Activated T-cell treated with anti-CD3 and anti-CD28 coated beads for 1 hour (primary cell): ENCODE measurements at places on chromosomes 3 and 15.

DNA sequence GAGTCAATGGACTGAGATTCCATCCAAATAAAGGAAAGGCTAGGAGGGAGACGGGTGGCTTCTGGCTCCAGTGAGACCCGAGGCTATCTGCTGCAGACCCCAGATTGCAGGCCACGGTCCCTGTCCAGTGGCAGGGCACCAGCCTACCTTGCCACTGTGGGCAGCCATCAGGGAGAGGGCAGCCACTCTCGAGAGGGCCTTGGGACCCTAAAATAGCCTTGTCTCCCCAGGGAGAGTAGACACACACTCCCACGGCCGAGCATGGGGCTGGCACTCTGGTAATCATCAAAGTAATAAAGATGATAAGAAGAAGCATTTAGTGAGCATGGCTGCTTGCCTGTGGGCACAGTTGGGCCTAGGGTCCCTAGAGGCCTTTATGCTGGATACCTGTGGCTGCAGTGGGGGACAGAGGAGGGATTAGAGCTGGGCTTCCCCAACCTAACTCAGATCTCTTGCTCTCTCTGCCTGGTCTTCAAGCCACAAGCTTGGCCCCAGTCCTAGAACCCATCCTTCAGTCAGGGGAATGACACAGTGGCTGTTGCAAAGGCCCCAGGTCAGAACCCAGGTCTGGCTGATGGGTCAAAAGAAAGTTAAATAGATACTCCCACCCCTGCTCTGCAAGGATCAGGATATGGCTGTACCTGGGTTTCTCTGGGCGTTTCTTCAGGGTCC is 9.2 kb upstream of the VIPR1 start:
- DNase-seq: no peak

DNA sequence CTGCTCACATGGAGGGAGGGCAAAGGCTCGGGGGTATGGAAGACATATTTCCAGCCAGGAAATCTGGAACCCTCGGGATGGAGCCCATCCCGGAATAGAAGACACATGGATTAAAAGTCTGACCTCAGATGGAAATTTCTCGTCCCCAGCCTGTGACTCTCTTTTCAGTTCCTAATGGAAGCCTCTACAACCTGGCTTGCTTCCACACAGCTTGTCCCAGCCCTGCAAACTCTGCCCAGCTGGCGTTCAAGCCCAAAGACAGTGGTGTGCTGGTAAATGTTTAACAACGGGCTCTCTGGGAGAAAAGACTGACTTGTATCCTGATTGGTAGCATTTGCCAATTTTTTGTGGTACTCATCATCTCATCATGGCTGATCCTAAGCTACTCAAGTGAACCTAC is 35.6 kb upstream of the TLE3 start:
- DNase-seq: no peak

DNA sequence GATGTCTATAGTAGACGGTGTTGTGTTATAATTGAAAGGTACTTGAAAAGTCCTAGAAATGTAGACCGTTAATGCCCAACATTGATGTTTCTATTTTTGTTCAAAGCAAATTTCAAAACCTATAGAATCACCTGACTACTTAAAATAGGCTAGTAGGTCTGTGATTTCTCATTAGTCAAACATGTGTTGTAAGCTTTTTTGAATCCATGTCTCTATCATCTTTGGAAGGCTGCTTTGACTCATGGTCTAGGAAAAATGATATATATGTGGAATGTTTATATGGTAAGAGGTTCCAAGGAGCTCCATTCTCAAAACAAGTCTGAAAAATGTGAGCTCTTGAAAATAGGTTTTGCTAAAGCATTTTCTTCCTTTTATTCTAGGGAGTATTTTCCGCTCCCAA is 375.3 kb downstream of the LPP start:
- no peak for DNase-seq

- DNase-seq: no peak
These were observed 360.2 kb upstream of the NR2F2 start for GRCh38 chr15:95970326-95970725.

- no peak for DNase-seq
These were observed 4.1 kb upstream of the PSMA4 start for GRCh38 chr15:78536134-78536533.

DNA sequence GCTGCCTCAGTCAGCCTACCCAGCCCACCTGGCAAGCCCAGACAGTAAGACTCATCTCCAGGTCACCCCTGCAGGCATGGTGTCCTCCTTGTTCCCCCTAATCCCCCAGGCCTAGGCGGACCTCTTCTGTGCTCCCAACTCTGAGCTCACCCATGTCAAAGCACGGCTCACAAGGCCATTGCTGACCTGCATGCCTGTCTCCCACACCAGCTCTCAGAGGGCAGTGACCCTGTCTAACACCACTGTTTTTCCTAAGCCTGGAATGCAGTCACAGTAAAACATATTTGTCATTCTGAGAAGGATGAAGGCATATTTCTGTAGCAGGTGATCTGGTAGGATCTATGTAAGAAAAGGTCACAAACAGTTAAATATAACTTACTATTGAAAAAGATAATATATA is 110.3 kb upstream of the HACD2 start:
- no peak for DNase-seq

- DNase-seq: no peak
These were observed 26.7 kb downstream of the NRROS start for GRCh38 chr3:196666001-196666867.

DNA sequence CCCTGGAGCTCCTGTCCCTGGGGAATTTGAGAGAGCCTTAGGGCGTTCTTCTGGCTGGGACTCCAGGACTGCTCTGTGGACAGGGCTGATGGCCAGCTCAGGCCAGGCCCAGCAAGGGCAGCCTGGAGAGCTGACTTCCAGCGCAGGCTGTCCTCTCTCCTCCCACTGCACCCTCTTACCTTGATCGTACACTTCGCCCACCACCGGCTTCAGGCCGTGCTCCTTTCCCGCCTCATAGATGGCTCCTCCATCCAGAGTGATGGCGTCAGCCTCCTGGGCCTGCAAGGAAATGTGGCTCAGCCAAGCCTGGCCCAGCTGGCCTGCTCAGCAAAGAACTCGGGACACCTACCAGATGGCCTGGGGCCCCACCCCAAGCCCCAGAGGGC is 3.1 kb downstream of the MELTF start:
- DNase-seq: no peak
